ENCODE measurements at places on chromosomes 11 and 22.

DNA sequence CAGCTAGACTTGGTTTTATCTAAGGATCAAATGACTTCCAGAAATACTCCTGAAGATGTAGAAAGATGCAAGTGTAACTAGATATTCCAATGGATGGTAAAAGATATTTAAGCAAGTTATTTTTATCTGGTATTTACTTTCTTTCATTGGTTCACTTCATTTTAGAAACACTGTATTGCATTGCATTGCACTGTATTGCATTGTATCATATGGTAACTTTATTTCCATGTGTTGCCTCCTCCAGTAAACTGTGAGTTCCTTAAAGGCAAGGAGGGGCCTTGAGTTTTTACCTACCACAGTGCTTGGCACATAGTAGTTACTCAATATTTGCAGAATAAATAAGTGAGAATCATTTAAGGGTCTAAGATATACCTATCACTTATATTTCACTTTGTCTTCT, 31.8 kb upstream of the FLI1 start:
- no peak for DNase-seq

- DNase-seq = no peak
Measured at GRCh38 chr22:35921777-35922176, 106.8 kb downstream of the RBFOX2 start.

DNA sequence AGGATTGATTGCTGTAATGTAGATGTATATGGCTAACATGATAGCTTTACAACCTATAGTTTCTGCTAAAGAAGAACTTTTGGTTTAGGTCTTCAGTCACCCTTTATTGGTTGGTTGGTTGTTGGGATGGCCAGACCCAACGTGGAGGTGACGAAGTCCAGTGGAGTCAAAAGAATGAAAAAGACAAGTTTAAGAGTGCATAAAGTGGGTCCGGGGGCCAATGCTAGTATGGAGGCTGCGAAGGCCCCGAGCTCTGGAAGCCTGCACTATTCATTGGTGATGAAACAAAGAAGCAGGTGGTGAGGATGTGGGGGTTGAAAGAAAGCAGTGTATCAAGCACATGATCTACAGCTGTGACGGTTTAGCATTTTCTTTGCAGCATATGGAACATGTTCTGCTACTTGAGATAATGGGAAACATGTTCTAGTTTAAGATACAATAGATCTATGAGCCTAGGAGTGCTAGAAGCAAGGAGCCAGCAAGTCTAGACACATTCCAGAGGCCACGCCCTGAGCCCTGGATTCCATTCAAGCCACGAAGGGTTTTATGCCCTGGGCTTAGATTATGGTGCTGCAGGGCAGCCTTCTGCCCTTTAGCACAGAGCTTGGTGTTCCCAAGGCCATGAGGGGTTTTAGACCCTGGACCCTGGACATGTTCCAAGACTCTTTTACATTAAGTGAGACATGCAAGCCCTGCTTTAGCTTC, 6.3 kb downstream of the TCP11L1 start:
- no peak for DNase-seq

GRCh38 chr11:125618383-125618782, 6.6 kb upstream of the CHEK1 start:
- no peak for DNase-seq

DNA sequence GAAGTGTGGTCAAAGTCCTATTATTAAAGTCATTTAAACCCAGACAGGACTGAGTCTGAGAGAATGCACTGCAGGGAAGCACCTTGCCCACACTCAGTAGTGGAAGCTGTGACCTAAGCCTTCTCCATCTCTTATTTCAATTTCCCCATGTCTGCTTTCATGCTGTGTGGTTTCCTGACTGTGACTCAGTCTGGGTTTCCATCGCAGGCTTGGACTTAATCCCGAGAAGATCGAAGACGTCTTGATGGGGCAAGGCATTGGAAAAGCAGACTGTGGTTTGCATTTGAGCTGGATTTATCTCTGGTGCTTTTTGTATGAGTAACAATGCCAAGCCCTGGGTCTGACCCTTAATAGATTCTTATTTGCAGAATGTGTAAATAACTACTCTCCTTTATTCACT, 238.9 kb downstream of the NTM start:
- DNase-seq = no peak

DNA sequence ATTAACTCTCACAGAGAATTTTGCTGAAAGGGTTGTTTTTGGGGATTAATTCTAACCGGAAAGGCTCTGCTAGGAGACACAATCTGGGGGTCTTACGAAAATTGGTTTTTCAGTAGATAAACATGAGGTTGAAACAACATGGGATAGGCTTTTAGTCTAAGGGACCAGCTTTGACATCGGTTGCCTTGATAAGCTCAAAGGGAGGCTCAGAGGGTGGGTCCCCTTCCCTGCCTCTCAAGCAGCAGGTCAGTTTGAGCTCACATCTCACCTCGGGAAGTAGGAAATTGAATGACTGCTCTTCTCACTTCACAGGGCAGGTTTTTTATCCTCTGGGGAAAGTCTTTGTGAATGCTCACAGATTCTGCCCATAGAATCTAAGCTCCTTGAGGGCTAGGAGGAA, 70.2 kb upstream of the KIRREL3 start:
- no peak for DNase-seq

DNA sequence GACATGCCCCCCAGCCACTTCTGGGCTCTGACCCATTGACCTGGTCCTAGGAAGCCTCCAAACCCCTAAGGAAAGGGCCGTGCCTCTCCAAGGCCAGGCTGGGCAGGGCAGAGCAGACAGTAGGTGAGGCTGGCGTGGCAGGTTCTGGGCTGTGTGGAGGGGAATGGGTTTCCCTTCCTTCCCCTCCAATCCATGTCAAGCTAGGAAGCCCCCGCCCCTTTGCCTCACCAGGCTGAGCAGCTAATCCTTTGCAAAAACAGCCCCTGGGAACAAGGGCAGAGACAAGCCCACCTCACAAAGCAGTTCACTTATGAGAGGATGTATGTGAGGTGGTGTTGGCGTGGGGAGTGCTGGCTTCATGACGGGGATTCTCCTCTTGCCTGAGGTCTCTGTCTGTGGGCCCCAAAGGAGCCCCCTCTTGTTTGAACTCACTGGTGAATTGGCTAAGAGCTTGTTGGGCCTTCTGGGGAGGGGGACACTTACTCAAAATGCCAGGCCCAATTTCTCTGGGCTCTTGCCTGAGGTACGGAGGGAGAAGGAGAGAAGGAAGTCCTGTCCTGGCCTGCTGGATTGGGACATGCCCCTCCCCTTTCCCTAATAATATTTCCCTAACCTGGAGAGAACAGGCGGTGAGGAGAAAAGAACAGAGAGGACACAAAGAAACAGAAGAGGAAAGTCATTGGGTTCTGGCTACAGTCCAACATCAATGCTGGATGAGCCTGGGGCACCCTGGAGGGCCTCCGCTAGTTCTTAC, 1.6 kb upstream of the TRIM29 start:
- no peak for DNase-seq

DNA sequence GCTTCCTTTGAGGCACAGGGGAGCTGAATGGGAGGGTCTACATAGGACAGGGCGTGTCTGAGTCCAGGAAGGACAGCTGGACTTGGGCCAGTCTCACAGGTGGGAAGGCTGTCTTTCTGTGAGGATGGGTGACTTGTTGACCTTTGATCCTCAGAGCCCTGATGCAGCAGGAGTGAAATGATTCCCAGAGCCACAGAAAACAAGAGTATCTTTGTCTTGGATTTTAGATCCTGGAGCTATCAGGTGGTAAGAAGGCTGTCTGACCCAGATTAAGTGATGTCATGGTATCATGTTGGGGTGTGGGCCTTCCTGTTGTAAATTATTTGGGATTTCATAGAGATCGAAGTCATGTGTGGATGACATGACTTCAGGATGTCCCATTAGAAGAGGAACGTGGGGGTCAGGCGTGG, 15.0 kb downstream of the PTPRJ start:
- DNase-seq = no peak

DNA sequence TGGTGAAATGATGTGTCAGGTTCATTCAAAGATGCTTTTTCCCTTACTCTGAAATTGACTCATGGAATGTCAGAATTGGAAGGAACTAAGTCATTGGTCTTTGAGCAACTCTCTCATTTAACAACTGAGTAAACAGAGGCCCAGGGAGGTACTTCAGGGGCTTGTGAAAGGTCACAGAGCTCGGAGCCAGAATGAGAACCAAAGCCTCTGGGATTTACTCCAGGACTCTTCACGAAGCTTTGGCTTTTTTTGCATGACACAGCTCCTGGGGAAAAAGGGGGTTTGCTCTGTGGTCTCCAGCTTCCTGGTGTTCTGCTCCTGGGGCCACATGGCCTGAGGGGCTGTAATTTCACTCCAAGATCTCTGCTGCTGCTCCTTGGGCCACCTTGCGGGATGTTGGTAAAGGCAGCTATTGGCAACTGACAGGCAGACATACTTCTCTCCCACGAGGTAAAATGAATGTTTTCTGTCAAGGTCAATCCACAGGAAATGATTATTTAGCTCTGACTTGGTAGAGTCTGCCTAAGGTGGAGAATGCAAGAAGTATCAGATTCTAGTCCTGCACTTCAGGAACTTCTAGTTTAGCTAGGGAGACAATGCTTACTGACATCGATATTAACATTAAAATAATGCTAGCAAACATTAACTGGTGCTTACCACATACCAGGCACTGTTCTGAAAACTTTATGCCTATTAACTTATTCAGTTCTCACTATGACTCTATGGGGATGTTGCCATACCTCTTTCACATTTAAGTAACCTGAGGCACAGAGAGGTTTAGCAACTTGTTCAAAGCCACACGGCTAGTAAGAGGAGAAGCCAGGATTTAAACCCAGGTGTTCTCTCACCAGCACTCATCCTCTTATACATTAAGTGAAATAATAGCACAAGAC, 16.1 kb downstream of the PKNOX2 start:
- no peak for DNase-seq

GRCh38 chr22:40202225-40202944, 24.7 kb downstream of the TNRC6B start:
- no peak for DNase-seq

DNA sequence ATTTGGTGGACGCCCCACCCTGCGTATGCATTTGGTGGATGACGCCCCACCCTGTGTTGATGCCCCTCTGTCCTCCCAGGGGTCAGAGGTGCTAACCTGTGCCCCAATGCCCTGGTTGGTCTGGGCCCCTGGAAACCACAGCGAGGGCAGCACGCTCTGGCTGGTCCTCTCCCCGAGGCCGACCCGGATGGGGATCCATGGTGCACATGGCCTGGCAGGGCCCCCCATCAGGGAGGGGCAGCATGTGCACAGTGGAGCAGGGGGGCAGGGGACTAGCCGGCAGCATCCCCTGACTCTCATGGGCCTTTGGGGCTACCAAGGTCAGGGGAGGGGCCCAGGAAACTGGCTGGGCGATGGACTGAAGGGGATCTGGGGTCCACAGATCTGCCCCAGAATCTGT, 7.6 kb upstream of the MUC5AC start:
- DNase-seq = no peak

DNA sequence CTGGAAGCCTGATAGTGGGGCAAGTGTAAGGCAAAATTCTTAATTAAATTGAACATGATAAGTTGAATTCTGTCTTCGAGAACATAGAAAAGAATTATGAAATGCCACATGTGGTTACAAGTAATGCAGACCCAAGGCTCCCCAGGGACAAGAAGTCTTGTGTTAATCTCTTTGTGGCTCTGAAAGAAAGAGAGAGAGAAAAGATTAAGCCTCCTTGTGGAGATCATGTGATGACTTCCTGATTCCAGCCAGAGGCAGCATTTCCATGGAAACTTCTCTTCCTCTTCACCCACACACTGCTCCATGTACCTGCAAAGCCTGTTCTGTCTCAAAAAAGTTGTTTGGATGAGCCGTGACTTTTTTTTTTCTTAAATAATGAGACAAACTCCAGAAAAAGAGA, 1.9 kb upstream of the TYR start:
- no peak for DNase-seq

DNA sequence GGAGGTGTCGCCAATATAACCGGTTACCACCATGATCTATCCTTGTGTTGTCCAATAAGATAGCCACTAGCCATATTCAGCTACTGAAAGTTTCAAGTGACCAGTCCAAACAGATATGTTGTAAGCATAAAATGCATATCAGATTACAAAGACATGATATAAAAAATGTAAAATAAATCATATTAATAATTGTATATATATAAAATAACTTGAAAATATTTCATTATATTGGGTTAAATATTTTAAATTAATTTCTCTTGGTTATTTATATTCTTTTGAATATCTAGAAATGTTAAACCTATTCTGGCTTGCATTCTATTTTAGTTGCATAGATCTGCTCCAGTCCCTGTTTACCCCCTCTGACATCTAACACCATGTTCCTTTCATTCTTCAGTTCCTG, 121.7 kb upstream of the SEZ6L start:
- DNase-seq = no peak

DNA sequence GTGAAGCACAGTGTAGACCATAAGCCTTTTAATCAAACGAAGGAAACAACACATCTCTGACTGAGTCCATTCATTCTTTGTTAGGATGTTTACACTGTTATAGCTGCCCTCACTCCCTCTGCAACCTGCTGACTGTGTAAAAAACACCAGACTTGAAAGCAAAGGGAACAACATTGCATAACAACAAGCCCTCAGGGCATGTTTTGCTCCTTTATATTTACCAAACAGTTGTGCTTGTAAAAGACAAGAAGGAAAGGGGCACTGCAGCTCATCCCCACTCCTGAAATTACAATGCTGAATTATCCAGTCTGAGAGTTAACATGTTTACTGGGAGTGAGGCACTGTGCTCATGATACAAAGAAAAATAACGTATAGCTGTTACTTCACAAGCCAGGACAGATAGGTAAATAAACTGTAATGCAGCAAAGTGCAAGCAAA, 46.4 kb downstream of the RAB30 start:
- DNase-seq = no peak

DNA sequence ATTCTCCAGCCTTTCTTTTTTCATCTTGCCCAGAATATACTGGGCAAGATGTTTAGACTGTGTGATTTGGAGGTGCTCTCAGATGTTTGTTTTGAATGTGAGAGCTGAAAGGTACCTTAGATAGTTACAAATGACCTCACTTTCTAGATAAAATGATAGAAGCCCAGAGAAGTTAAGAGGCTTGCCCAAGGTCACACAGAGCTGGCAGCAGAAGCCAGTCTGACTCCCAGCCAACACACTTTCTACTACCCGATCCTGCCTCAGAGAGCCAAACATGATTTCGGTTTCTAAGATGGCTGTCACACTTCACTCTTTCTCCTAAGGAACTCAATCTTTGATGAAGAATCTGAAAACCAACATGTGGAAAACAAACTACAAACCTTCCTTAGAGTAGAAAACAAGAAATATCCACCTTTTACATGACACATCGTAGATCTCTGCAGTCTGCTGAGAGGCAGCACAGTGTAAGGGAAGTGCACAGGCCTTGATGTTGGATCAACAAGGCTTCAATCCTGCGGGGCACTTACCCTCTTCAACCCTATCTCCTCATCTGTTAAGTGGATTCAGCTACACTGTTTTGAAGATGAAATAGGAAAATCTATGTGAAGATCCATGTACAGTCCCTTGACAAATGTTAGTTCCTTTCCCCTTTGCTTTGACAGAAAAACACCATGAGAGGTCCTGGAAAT, 58.6 kb downstream of the SYTL2 start:
- DNase-seq = peak; percentile 39
